ENCODE measurements at places on chromosomes 4 and X. TPM values are rescaled to one million over a fixed set of nuclear protein-coding genes. Genes with fewer than 3 reads are reported as not detected.

MTCP1 gene
- total RNA-seq = 3.5 TPM

IQCM gene
- total RNA-seq = not detected

GBA3 gene
- 0.36 TPM for total RNA-seq

AKAP14 gene
- total RNA-seq = not detected

SLC10A4 gene
- 0.99 TPM for total RNA-seq

ADH7 gene
- total RNA-seq = not detected

NAA11 gene
- not detected for total RNA-seq

SPANXB1 gene
- not detected for total RNA-seq

USP17L28 gene
- not detected for total RNA-seq

IL2 gene
- not detected for total RNA-seq

SLC7A11 gene
- under 0.01 TPM for total RNA-seq

- DNase-seq = no peak
These were observed 12.0 kb downstream of the NDST3 start for GRCh38 chr4:118046323-118046722.

- DNase-seq = no peak
These were observed 646.9 kb downstream of the FAT4 start for GRCh38 chr4:125961626-125962025.

DNA sequence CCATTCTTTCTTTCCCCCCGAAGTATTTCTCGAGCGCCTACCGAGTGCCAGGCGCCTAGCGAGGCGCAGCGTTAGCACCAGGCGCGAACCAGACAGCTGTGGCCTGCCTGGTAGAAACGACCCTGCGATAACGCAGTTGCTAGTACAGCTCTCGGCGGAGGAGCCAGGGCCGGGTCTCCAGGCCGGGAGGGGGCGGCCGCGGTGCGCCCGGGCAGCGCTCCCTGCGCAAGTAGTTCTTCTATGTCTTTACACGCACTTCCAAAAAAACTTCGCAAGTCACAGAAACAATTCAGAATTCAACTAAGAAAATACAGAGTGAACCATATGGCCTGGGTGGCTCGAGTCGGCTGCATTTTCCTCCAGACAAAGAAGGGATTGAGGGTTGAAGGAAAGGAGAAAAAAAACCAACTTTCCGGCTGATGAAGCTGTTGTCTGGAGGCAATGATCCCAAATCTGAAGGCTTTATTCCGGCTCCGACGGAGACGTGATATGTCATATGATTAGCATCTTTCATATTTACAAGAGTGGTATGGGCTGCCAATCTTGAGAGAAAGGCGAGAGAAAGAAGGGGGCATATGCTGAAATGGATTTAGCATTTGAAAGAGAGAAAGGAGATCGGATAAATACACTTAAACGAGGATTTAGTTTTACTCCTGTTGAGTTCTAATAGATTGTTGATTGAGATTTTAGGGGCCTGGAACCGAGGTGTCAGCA lies 7.2 kb upstream of the NEUROG2 start:
- DNase-seq = no peak

- DNase-seq = no peak
These were observed 178.9 kb upstream of the SPRY1 start for GRCh38 chr4:123217664-123218063.

- DNase-seq = no peak
These were observed 134.5 kb upstream of the IL15 start for GRCh38 chr4:141501931-141502330.

DNA sequence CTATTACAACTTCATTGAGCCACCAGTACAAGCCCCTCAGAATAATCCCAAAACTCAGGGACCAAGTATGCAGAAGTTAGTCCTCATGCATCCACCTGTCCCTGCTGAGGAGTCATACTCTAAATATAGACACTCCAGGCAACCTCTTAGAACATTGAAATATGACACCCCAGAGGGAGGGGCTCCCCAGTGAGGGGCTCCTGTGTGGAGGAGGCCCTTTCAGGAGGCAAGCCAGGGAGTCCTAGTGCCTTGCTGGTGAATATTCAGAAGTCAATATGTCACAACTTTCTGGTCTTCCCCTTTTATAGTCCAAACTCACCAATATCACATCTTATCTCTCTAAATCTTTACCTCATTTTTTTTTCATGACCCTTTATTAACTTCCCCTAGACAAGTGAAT lies 1.6 kb upstream of the ARMCX6 start:
- DNase-seq = no peak

- no peak for DNase-seq
These were observed 124.6 kb upstream of the NAP1L5 start for GRCh38 chr4:88822034-88822789.

GRCh38 chr4:169957785-169958184 lies 68.4 kb downstream of the MFAP3L start:
- no peak for DNase-seq

GRCh38 chr4:103018391-103019307 lies 856 bp downstream of the SLC9B1 start:
- DNase-seq = peak; percentile 74

DNA sequence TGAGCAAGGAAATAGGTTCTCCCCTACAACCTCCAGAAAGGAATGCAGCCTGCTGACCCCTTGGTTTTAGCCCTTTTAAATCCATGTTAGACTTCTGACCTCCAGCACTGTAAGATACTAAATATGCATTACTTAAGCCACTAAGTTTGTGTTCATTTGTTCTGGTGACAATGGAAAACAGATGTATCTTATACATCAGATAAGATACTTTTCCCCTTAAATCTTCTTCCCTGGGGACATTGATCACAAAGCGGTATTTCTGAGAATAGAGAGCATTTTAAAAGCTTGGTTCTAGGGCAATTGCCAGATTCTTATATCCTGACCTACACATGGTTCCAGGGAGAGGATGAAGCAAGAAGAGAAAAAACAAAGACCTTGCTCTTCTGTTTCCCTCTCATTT lies 6.5 kb upstream of the TMEM184C start:
- DNase-seq = no peak

DNA sequence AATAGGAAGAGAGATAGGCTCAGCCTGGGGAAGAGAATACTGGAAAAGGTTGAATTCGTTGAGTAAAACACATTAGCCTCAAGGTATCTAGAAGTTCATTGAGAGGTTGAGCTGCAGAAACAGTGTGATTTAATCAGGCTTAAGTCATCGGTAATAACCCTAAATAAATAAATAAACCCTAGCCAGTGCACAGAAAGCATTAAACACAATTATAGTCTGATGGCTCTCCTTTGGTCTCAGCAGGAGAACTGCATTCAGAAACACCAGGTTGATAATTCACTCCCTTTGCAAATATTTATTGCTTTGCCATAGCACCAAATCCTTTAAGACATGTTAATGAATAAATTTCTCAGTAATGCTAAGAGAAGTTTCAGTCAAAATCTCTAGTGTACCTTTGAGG lies 9.6 kb downstream of the DCX start:
- DNase-seq = no peak

DNA sequence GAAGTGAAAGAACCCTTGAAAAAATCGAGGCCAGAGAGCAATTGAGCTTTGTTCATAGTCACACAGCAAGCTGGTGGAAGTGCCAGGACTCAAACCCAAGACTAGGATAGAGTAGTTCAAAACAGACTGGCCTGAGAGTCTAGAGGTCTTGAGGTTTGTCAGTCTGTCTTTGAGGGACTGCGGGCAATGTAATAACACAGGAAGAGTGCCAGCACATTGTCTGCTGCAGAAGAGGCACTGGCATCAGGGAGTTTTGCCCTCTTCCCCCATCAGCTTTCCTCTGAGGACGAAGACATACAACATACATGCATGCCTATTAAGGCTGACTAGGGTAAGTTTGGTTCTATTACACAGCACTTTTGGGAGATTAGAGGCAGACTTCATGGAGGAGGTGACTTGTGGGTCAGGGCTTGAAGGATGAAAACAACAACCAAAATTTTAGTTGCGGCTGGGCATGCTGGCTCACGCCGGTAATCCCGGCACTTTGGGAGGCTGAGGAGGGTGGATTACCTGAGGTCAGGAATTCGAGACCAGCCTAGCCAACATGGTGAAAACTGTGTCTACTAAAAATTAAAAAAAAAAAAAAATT lies 64.1 kb upstream of the LAS1L start:
- DNase-seq = no peak

DNA sequence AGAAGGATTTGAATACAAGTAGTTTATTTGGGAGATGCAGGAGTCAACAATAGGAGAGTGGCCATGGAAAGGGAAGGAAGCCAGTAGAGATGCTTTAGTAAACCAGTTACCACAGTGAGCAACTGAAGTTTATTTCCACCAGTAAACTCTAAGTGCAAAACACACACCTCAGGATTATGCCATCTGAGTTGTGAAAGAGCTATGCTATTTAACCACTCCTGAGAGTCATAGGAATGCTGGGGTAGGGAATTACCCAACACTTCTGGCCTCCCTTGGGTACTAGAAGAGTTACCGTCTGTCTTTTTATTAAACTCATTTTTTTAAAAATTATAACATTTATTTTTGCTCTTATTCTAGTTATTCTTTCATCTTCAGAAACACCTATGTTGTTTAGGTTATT lies 834.6 kb upstream of the AMOT start:
- no peak for DNase-seq

DNA sequence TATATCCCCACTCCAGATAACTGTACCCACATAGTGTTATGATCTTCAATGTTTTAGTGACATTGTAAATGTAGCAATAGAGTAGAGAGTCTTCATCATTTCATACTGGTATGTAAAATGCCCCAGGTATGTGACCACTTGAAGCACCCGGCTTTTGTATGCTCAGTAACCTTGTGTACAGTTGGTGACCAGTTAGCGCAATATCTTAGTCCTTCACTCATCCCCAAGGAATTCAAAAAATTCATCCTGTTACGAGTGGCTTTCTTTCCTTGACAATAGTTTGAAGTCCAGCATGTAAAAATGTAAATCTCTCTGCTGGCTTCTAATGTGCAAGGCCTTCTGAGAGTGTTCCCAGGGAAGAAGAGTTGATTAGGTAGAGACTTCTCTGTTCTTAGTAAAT lies 145.6 kb downstream of the ARX start:
- no peak for DNase-seq

DNA sequence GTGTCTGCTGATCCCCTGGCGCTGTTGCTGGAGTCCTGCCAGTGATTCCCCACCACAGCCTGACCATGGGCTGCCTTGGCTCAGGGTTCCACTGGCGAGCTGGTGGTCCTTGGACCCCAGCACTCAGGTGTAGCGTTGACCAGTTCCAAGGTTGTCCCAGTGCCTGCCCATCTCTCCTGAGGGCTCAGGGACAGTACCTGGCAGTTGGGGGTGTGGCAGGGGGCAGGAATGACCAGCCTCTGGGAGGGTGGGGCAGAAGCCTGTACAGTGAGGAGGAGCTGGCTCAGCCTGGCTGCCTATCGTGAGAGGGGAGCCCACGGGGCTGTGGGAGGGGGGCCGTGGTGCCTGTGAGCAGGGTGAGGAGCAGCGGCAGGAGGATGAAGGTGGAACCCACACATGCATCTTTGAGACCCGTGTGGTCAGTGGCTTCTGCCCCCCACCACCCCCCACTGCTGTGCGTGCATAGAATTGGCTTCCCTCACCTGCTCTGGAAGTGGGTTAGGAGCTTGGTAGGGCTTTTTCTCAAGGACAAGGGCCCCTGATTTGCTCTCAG lies 12.6 kb upstream of the MSANTD1 start:
- DNase-seq = no peak

DNA sequence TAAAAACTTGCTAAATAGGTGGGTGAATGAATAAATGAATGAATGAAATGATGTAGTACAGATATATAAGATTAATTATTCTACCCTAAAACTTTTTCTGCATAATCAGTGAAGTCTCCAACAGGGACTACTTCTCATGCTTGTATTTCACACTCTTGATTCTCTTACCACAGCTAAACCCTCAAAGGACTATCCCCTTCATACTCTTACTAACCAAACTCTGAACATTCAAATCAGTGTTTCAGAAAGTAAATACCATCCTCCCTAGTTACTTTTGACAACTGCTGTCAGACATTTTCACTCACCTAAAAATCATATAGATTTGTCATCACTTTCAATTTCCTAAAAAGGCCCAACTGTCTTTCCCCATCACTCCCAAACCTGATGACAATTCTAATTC lies 234.3 kb upstream of the HHIP start:
- DNase-seq = no peak

GRCh38 chr4:167893531-167893930 lies 198.8 kb upstream of the ANXA10 start:
- no peak for DNase-seq

Measured in sigmoid colon (tissue), 7 donors.